ENCODE measurements at places on chromosomes 16 and 17. TPM values are rescaled to one million over a fixed set of nuclear protein-coding genes. Genes with fewer than 3 reads are reported as not detected.

DNA sequence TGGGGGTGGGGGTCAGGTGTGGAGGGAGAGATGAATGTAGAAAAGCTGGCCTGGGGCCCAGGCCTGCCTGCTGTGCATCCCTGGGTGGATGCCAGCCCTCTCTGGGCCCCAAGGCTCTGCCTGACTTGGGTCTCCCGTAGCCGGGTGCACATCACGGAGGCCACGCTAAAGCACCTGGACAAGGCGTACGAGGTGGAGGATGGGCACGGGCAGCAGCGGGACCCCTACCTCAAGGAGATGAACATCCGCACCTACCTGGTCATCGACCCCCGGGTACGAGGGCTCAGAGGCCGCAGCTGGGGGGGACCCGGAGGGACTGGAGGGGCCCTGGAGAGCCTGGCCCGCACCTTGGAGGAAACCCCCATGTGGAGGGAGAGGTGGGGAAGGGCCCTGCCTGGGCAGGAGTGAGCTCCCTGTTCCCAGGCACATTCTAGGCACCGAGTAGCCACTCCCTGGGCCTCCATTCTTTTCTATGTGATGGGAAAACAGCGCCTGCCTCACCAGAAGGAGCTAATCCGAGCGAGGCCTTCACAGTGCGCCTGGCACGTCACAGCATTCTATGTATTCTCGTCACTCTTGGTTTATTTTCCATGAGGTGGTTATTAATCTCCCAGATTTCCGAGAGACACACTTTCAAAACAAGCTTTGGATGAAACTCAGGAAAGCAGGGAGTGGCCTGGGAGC, 34.7 kb downstream of the ADCY7 start:
- no peaks in the 10 kb centered on the region for H3K4me1 ChIP-seq
- H3K27me3 ChIP-seq: no peaks in the 10 kb centered on the region
- no peak overlapping the region for H3K27ac ChIP-seq
- no peak for DNase-seq
- H3K4me3 ChIP-seq: no peak overlapping the region

GOSR1 gene
- total RNA-seq: 41.6 TPM

- H3K36me3 ChIP-seq: no peaks in the 10 kb centered on the region
- H3K4me3 ChIP-seq: no peak overlapping the region
- H3K27ac ChIP-seq: no peak overlapping the region
- H3K27me3 ChIP-seq: no peaks in the 10 kb centered on the region
- DNase-seq: no peak
Measured at GRCh38 chr16:24232936-24233335, 23.2 kb upstream of the CACNG3 start.

GRCh38 chr16:27258241-27258734, 10.3 kb downstream of the NSMCE1 start:
- H3K4me1 ChIP-seq: peaks cover 19% of the 10 kb centered on the region
- DNase-seq: no peak
- H3K4me3 ChIP-seq: no peak overlapping the region

GRCh38 chr16:84764970-84765369, 54.8 kb upstream of the CRISPLD2 start:
- peaks cover 34% of the 10 kb centered on the region for H3K36me3 ChIP-seq
- H3K4me1 ChIP-seq: no peaks in the 10 kb centered on the region
- no peak overlapping the region for H3K27ac ChIP-seq

DNA sequence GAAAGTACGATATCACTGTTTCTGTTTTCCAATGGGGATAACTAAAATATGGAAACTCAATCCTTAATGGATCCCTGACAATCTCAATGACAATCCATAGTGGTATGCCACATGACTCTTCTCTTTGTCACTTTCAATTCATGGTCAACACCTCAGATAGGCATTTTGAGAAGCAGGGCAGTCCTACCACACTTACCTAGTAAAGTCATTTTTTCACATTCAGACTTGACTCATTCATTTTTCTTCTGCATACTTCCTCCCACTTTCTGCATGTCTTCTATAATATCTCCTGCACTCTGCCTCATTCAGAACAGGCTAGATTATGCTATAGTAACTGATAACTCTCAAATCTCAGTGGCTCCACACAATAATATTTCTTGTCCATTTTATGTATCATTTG, 117.5 kb downstream of the FTO start:
- DNase-seq: no peak
- H3K27me3 ChIP-seq: no peaks in the 10 kb centered on the region
- peaks cover 6% of the 10 kb centered on the region for H3K4me1 ChIP-seq
- H3K27ac ChIP-seq: no peak overlapping the region

OR1A1 gene
- not detected for total RNA-seq

DNA sequence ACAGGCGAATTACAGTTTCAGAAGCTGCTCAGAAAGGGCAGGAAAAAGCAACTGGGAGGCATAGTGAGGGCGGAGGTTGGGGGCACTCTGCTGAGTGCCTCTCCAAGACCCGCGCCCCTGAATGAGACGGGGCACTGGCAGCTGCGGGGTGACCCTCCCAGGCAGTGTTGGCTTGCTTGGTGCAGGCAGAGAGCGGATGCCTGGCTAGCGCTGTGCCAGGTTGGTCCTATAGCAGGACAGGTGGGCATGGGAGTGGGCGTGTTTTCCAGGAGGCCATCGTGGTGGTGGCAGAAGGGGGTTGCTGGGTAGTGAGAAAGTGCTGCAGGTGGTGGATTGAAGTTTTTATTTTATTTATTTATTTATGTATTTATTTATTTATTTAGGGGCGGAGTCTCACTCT, 16.0 kb upstream of the SBK1 start:
- no peaks in the 10 kb centered on the region for H3K36me3 ChIP-seq
- no peak overlapping the region for H3K4me3 ChIP-seq
- no peaks in the 10 kb centered on the region for H3K27me3 ChIP-seq
- peaks cover 5% of the 10 kb centered on the region for H3K4me1 ChIP-seq
- no peak overlapping the region for H3K27ac ChIP-seq

- peaks cover 18% of the 10 kb centered on the region for H3K27me3 ChIP-seq
- H3K27ac ChIP-seq: no peak overlapping the region
- H3K4me1 ChIP-seq: no peaks in the 10 kb centered on the region
- no peak for DNase-seq
- H3K4me3 ChIP-seq: no peak overlapping the region
Measured at GRCh38 chr17:77034677-77035424, 105.9 kb upstream of the SEC14L1 start.

DNAI2 gene
- 0.06 TPM for total RNA-seq

DNA sequence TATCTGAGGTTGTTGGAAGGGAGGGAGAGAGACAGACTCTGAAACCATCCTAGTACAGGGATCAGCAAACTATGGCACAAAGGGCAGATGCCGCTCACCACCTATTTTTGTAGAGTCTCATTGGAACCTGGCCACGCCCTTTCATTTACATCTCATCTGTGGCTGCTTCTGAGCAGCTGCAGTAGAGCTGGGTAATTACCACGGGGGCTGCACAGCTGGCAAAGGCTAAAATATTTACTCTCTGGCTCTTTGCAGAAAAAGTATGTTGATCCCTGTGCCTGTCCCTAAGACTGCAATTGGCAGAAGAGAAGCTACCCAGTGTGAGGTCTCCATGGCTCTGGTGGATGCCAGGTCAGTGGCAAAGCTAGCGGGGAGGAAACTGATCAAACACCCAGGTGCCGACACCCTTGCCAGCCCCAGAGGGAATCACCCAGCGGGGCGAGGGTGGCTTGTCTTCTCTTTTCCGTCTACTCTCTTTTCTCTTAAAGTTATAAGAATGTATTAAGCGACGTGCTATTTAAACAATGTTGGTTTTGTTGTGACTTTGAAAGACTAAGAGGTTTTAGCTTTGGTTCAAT, 14.0 kb downstream of the CEP295NL start:
- peak overlapping the region; percentile 66 for H3K27ac ChIP-seq
- H3K27me3 ChIP-seq: no peaks in the 10 kb centered on the region
- DNase-seq: no peak
- no peaks in the 10 kb centered on the region for H3K36me3 ChIP-seq
- peaks cover 49% of the 10 kb centered on the region for H3K4me1 ChIP-seq

FBXW10 gene
- not detected for total RNA-seq

GRCh38 chr17:69460963-69461922, 46.7 kb downstream of the MAP2K6 start:
- no peaks in the 10 kb centered on the region for H3K36me3 ChIP-seq
- H3K4me3 ChIP-seq: no peak overlapping the region
- DNase-seq: no peak
- H3K27ac ChIP-seq: no peak overlapping the region
- no peaks in the 10 kb centered on the region for H3K27me3 ChIP-seq
- H3K4me1 ChIP-seq: no peaks in the 10 kb centered on the region

DNA sequence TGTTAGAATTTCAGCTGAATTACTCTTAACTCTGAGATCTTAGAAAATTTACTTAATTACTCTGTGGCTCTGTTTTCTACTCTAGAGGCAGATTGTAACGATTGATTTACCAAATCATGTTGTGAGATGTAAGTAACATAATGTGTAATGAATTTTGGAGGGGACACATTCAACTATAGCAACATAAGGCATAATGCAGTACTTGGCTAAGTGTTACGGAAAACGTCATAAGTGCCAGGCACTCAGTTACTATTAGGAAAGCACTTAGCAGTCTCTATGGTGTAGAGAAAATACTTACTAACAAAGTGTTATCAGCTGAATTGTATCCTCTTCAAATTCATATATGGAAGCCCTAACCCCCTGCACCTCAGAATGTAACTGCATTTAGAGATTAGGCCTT, 40.6 kb upstream of the CDH8 start:
- no peaks in the 10 kb centered on the region for H3K27me3 ChIP-seq
- no peak overlapping the region for H3K27ac ChIP-seq
- H3K36me3 ChIP-seq: no peaks in the 10 kb centered on the region
- H3K4me1 ChIP-seq: no peaks in the 10 kb centered on the region
- DNase-seq: no peak
- H3K4me3 ChIP-seq: no peak overlapping the region

DNA sequence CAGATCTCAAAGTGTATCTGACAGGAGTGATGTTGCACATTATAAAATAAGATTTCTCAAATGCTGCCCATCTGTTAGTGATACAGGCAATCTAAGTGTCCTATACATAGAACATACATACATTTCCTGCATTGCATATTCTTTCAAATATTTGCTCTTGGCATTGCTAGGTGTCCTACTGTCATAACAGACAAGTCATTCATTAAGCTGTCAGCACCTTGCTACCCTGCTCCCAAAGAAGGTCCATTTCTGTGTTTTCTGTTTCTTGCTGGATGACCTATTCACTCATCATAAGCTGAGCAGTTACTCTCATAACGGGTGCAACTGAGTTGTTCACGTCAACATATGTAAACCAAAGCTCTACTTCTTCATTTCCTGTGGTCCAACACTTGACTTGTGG, 719.0 kb downstream of the KCNJ2 start:
- H3K4me3 ChIP-seq: no peak overlapping the region
- no peak overlapping the region for H3K27ac ChIP-seq
- H3K27me3 ChIP-seq: no peaks in the 10 kb centered on the region
- no peaks in the 10 kb centered on the region for H3K4me1 ChIP-seq
- no peaks in the 10 kb centered on the region for H3K36me3 ChIP-seq

DNA sequence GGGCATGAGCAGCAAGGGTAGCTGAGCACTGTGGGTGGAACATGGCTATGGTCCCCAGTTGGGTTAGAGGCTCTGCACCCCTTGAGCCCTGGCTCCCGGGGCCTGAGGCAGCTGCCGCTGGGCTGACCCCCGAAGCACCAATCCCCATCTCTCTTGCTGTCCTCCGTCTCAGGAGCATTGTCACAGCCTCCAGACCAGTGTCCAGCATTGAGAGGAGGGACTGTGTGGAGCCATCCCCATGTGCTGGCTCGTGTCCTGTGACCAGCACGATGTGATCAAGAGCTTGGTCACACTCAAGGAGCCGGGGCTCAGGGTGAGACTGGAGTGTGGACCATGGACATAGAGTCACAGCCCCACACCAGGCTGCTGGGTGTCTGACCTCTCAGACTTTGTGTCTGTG, 2.9 kb downstream of the SMTNL2 start:
- no peak overlapping the region for H3K27ac ChIP-seq
- no peak for DNase-seq
- no peak overlapping the region for H3K4me3 ChIP-seq

TBC1D3I gene
- not detected for total RNA-seq

DNA sequence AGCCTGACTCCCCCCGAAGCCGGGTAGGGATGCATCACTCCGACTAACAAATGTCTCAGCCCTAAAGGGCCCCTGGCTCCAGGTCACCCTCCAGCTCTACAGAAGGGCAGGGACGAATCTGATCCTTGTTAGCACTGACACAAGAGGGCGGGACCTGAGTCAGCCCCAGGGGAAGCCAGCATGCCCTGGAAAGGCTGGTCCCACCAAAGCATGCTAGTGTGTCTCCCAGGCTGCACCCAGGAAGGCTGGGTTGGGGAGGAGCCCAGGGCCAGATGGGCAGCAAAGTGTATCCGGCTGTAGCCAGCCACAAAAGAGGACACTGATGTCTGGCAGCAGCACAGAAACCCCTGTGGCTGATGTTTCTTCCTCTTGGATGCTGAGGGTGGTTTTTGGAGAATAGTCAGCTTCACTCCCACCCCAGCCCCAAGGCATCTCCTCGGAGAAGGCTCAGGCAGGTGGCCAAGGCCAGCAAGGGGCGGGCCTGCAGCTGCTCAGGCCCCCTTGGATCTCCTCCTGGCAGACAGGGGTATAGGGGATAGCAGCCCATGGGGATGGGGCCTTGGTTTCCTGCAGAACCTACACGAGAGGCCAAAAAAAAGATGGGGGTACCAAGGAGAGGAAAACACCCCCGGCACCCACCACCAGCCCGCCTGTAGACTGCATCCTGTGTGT, 11.0 kb downstream of the NATD1 start:
- H3K4me3 ChIP-seq: no peak overlapping the region
- H3K27ac ChIP-seq: no peak overlapping the region
- no peaks in the 10 kb centered on the region for H3K36me3 ChIP-seq
- no peak for DNase-seq
- no peaks in the 10 kb centered on the region for H3K4me1 ChIP-seq
